ENCODE measurements at places on chromosomes 7 and 10.

DNA sequence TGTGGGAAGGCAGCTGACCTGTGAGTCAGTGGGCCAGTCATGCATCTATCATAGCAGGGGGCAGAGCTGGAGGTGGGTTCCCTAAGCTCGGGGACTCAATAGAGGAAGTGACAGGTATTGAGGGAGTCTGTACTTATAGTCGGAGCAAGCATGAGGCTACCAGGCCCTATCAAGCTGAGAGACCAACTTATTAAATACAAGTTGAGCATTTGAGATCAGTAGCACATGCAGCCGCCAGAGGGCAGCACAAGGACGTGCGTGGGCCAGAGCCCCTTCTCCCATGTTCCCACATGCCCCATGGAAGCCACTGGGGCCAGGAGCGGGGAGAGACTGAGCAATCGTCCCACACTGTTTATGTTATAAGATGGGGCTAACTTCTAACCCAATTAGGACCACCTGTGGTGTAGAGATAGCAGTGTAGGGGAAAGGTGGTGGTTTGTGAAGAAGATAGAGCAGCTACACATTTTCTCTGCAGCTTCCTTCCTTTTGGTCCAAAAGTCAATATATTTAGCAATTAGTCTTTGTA lies 13.0 kb upstream of the STK31 start:
- peak; percentile 81 for DNase-seq

GRCh38 chr7:130880668-130881067 lies 146.7 kb upstream of the KLF14 start:
- DNase-seq, result peak; percentile 74

DNA sequence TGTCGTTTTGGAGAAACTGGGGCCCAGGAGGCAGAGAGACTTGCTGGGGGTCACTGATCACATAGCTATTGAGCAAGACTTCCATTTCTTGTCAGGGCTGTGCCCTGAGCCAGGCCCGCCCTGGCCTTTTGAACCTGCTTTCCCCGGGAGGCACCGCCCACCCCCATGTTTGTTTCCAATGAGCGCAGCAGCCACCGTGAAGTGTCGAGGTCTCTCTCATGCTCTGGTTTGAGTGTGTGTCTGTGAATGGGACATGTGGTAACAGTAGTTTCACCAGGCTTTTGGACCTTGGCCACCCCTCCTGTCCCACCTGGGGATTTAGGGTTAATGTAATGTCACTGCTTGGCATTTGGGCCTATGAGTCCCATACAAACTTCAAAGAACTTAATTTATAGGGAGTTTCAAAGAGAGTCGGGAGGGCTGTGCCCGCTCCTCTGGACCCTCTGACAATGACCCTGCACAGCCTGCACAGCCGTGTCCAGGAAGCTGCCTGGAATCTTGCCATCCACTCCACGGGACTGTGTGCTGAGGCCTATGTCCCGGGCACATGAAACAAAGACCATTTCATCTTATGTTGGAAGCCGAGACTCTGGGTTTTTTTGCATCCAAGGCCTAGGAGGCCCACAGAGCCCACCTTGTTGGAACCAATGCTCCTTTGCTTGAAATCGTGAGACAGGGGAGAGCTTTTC lies 6.3 kb downstream of the PRF1 start:
- no peak for DNase-seq

DNA sequence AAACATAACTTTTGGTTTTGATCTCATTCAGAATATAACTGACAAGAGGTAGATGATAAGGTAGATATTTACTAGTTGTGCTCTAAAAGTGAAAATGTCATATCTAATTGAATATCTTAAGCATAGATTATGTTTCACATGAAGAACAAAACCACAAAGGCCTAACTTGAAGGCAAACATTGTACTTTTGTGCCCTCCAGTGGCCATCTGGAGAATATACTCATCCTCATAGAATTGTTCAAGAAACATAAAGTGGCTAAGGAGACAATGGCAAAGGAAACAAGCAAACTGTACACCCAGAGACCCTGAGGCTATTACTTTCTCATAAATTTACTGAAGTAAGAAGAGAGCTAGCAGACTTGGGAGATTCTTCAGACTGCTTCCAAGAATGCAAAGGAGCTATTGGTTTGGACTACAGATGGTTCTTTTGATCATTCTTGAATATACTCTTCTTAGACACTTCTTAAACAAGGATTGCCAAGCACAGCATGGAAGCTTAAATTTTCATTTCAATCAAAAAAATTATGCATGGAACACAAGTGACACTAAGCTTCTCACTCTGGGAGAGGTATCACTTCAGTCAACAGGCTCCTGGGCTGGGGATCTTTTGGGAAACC lies 98.2 kb upstream of the DKK1 start:
- peak; percentile 91 for DNase-seq

DNA sequence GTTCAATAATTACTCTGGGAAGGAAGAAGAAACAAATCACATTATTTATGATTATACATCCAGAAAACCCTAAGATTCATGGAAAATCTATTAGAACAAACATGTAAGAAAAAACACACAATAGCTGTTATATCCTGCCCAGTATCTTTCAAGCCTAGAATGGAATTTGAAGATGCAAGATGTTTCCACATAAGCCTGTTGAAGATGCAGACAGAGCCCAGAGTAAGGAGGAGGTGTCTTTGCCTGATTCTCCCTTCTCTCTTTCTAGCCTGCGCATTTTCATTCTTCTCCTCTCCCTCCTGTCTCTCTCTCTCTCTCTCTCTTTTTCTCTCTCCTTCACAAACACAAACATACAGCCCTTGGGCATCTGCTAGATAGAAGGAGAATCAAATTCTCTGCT lies 170.1 kb upstream of the INHBA start:
- peak; percentile 42 for DNase-seq

- no peak for DNase-seq
Measured at GRCh38 chr10:3986493-3987142, 201.6 kb upstream of the KLF6 start.

DNA sequence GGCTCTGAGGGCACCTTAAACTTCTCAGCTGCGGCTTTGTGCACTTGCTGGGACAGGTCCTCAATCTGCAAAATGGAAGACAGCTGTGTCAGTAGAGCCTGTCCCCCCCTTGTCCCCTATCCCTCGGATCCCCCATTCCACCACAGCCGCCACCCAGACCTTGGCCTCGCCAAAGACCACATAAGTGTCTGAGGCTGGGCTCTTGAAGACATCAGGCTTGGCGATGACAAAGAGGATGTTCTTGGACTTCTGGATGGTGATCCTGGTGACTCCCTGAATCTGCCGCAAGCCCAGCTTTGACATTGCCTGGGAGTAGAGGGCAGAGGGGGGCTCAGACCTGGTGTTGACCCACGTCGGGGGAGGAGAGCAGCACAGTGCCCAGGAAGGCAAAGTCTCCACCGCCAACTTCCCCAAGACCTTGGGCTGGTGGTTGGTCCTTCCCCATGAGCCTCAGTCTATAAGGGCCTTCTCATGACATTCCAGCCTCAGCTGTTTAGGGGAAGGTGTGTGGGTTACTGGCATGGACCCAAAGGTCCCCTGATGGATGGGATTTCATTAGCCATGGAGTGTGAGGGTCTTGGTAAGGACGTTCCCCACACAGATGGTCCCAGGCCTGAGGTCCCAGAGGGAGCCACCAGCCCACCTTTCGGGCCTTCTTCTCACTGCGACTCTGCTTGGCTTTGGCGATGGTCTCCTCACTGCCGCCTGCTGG lies 7.7 kb downstream of the NACAD start:
- DNase-seq, result no peak

GRCh38 chr7:76054123-76055120 lies 6.5 kb downstream of the MDH2 start:
- DNase-seq, result peak; percentile 76

DNA sequence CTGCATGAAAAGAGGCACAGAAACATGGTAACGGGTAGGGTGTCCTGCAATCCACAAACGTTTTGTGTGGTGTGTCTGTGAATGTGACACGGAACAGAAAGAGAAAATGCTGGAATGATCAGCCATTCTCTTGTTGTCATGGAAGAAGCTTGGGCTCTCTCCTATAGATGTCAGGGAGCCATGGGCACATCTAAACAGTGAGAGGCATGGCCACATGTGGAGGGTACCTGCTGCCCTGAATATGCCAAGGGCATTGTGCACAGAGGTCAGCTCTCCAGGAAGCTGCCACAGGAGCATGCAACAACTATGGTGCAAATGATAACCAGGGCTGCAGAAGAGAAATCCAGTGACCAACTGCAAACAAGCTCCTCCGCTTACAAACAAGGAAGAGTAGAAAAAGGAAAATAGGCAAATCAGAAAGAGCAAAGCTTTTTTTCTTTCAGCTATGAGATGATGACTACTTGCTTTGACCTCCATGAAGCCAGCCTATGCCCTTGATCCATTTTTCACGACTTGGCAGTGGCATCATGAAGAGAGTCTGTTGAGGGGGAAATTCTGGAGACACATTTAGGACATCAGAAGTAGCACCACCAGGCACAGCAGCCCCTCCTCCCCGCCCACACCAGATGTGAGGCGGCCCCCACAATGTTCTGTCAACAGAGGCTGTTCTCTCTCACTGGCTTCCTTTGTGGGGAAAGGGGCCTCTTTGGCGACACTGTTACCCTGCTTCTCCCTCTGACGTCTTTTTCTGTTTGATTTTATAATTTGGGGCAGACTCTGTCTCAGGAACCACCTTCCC lies 4.8 kb upstream of the PDE1C start:
- DNase-seq, result no peak

DNA sequence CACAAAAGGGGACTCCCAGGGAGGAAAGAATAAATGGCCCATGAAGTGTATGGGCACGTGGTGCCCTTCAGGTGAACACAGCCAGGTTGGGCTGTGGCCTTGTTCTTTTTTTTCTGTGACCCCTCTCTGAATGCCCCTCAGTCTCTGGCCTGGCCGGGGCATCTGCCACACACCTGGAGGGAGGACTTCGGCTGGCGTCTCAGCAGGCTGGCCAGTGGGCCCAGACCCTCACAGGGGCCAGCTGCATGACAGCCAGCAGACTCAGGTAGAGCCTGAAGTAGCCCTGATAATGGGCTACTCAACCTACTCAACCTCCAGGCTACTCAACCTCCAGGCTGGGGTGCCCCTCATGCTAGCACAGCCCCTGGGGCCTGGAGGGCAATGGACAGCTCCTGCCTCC lies 9.8 kb upstream of the CAMK2B start:
- no peak for DNase-seq

- DNase-seq, result no peak
Measured at GRCh38 chr10:109676703-109677102, 246.6 kb downstream of the XPNPEP1 start.

All from choroid plexus epithelial cell (primary cell).